Stimulated activated naive CD8-positive, alpha-beta T cell treated with anti-CD3 and anti-CD28 coated beads, Interleukin-15, amount 100 ng/mL, for 72 hours (primary cell): ENCODE measurements at places on chromosomes 7 and 10.

DNA sequence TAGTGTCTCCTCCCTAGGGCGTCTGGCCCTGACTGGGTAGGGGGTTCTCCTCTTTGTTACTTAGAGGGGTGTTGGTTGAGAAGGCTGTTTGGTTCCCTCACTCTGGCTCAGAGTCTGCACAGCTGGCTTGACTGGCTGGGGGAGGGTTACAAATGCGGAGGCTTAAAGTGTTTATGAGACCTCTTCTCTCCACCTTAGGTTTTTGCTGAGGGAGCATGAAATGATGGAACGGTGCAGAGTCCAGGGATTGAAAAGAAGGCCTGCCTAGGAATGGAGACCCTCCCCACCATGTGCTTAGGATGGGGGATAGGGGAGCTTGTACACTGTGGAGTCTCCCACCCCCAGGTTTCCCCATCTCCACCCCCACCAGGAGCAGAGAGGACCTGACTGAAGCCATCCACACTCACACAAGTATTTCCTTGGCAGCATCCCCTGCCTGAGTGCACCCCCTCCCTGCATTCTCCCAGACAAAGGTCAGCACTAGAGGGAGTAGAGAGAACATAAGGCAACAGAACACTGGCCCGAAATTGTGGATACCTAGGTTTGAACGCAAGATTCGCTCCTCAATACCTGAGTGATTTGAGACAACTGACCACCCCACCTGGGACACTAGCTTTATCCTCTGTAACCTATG, 1.7 kb upstream of the LDB1 start:
- no peak for DNase-seq

DNA sequence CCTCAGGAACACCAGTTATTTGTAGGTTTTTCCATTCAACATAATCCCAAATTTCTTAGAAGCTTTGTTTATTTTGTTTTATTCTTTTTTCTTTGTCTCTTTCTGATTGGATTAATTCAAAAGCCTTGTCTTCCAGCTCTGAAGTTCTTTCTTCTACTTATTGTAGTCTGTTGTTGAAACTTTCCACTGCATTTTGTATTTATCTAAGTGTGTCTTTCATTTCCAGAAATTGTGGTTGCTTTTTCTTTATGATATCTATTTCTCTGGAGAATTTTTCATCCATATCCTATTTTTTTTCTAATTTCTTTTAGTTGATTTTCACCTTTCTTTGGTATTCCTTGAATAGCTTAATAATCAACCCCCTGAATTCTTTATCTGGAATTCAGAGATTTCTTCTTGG, 58.5 kb downstream of the SLC18A2 start:
- DNase-seq, result no peak

GRCh38 chr10:26837139-26837538, 23.6 kb downstream of the ABI1 start:
- DNase-seq, result no peak

GRCh38 chr7:146768957-146769356, 652.4 kb downstream of the CNTNAP2 start:
- no peak for DNase-seq

GRCh38 chr7:1052031-1052818, 7.9 kb downstream of the GPR146 start:
- no peak for DNase-seq

GRCh38 chr7:76338298-76339084, 20.3 kb downstream of the YWHAG start:
- DNase-seq, result no peak

- no peak for DNase-seq
Observed at GRCh38 chr7:14622559-14622958, 280.0 kb downstream of the DGKB start.

- DNase-seq, result no peak
Observed at GRCh38 chr10:22478555-22479334, 133.4 kb downstream of the SPAG6 start.

GRCh38 chr7:155893664-155894063, 81.4 kb upstream of the SHH start:
- no peak for DNase-seq

- no peak for DNase-seq
Observed at GRCh38 chr10:48523212-48523819, 81.6 kb downstream of the ARHGAP22 start.

DNA sequence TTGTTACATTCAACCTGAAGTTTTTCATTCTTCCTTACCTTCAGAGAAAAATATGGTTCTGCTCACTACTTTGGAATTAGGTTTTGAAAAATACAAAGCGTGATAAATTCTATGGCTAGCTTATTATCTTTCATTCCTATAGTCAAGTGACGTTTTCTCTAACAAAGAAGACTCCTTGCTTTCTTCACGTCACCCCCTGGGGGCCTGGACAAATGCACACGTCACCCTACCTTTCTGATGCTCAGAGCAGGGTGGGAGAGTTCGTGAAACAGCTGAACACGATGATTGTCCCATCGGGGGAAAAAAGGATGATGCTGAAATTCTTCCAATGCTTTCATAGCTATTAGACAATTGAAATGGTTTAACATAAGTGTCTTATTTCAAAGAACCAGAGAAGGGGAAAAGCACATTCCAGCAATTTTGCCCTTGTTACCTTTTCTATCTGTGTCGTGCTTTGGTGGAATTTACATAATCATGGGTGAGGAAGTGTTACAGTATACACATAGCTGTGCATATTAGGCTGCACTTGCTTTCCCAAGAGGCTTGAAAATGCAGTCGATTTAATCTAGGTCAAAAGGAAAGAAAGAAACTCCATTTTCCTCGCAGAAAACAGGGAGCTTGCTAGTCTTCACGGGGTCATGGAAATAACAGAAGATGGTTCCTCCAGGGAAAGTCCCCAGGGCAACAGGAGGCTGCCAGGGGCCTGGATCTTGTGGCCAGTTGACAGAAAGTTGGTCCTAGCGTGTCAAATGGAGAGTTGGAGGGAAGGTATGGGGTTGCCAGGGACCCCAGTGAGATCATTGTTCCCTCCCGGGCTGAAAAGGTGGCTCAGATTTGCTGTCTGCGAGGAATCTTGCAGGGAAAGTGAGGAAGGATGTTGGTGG, 189.2 kb downstream of the CELF2 start:
- DNase-seq, result no peak

DNA sequence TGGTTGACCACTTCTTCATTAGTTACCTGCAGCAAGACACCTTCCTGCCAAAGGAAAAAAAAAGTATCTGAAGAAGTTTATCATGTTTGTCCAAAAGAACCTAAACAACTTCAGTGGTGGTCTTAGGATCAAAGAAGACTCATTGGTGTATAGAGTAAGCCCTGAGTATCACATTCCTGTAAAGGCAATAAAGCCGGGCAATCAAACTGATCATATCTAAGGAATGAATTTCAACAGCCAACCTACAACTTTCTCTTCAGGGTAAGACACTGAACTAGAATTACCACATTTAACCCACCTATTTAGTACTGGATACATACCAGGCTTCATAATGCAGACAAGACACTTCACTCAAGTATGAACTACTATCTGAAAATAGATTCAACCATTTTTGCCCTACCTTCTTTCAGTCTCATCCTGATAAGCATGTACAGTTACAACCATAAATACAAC, 10.1 kb downstream of the HNRNPA2B1 start:
- no peak for DNase-seq

- DNase-seq, result no peak
Observed at GRCh38 chr7:108973075-108973474, 403.4 kb downstream of the DNAJB9 start.

DNA sequence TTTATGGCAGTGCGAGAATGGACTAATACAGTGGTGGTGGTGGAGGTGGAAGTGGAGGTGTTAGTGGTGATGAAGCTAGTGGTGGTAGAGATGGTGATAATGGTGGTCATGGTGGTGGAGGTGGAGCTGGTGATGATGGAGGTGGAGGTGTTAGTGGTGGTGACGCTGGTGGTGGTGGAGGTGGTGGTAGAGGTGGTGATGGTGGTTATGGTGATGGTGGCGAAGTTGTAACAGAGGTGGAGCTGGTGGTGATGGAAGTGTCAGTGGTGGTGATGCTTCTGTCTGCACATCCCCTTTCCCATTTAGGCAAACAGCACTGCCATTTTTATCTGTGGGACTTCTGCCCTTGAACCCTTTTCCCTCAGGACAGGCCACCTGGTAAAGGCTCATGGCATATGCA, 7.4 kb upstream of the PTPRN2 start:
- no peak for DNase-seq

DNA sequence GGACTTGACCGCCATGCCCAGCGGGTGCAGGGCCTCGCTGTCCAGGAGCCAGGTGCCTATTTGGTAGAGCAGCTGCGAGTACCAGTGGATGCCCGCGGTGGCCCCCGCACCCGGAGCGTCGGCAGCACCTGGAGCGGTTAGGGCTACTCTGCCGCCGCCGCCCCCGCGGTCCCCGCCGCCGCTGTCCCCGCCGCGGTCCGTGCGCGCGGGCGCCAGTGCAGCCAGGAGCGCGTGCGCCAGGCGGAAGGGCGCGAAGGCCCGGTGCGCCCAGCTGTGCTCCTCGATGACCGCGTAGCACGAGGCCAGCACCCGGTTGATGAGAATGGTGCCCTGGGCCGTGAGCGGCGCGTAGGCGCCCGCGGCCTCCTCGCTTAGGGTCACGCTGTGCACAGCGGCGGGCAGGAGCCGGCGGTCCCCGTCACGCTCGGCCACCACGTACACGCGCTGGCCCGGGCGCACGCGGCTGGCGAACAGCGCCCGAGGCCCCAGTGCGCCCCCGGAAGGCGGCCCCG, 9.3 kb downstream of the SHH start:
- DNase-seq, result no peak

- DNase-seq, result no peak
Observed at GRCh38 chr7:135939261-135939812, 37.8 kb downstream of the MTPN start.

- no peak for DNase-seq
Observed at GRCh38 chr7:46572691-46573090, 651.6 kb upstream of the IGFBP3 start.

- DNase-seq, result no peak
Observed at GRCh38 chr10:129170812-129171211, 296.2 kb upstream of the MGMT start.

- DNase-seq, result no peak
Observed at GRCh38 chr7:155856656-155857055, 44.4 kb upstream of the SHH start.

- DNase-seq, result no peak
Observed at GRCh38 chr10:2212244-2212834, 475.0 kb upstream of the ADARB2 start.

GRCh38 chr10:47244560-47245500, 55.2 kb upstream of the GDF10 start:
- no peak for DNase-seq

GRCh38 chr7:19121977-19122588, 4.6 kb upstream of the TWIST1 start:
- no peak for DNase-seq

- DNase-seq, result no peak
Observed at GRCh38 chr7:81845744-81846241, 75.9 kb upstream of the HGF start.

GRCh38 chr7:47402941-47403866, 178.7 kb downstream of the TNS3 start:
- DNase-seq, result no peak

DNA sequence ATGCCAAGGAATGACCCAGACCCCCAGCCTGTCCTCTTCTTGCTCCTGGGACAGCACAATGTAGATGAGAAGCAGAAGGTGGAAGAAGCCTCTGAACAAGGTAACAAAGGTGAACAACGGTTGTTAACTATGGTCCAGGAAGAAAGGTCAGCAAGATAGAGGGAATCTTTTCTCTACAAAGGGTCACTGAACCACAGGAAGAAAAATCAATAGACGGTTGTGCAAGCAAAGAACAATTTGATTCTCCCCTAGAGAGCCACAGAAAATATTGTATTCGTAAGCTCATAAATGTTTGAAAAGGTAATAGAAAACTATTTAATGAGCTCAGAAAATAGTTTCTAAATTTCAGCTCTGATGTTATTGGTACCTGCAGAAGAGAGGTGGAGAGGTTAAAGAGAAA, 111.3 kb downstream of the ST8SIA6 start:
- DNase-seq, result no peak

DNA sequence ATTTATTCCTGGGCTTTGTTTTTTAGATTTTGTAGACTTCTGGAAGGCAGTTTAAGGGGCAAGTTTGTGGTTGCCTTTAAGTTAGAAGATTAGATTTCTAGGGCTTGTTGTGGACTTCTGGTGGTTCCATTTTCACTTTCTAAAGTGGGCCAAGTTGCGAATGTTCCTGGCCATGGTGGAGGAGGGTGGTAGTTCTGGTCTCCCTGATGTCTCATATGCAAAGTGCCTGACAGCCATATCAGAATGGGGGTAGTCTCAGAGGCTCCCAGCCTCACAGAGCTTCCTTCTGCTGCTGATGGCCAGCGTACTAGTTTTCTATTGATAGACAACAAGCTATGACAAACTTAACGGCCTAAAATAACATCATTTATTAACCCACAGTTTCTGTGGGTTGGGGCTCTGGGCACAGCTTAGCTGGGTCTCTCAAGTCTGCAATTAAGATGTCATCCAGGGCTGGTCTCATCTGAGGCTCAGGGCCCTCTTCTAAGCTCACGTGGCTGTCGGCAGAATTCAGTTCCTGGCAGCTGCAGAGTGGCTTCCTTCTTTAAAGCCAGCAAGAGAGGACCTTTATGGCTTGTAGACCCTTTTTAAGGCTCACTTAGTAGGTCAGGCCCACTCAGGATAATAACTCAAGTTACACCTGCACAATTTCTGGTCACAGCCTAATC, 44.8 kb downstream of the BMPER start:
- DNase-seq, result no peak

DNA sequence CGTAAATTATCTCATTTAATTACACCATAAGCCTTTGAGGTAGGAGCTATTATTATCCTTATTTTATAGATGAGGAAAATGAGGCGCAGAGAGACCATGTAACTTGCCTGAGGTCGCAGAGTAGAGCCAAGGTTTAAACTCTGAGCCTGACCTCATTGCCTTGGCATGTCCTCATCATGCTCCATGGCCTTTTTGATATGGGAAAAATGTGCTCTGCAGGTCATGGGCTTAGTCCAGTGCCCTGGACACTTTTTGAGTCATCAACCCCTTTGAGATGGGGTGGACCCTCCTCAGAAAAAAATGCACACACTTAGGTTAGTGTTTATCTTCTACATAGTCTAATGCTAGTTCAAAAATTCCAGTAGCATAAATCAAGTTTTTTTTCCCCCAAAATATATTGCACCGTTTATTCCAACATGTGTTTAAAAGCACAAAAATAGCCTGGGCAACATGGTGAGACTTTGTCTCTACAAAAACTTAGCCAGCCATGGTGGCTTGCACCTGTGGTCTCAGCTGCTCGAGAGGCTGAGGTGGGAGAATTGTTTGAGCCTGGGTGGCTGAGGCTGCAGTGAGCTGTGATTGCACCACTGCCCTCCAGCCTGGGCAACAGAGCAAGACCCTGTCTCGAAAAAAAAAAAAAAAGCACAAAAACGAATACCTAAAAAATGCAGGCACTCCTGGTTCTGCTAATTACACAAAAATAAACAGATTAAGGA, 28.6 kb upstream of the TMEM178B start:
- DNase-seq, result no peak

DNA sequence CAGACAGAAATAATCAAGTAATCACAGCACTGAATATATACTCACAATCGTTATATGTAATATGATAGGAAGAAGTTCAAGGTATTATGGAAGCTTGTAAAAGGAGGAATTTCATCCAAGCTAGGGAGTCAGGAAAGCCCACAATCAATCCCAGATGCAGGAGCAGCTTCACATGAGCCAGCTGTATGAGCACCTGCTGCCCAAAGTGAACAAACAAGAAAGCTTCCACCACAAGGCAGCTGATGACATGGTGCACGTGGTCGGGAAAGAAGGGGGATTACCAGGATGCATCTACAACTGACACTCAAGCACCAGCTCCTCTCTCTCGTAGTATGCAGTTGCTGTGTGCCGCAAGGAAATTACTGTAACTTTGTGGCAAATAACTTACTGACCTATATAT, 225.2 kb downstream of the XPNPEP1 start:
- no peak for DNase-seq
